Neural progenitor cell (in vitro differentiated cells): ENCODE measurements at places on chromosomes 1 and 21.

DNA sequence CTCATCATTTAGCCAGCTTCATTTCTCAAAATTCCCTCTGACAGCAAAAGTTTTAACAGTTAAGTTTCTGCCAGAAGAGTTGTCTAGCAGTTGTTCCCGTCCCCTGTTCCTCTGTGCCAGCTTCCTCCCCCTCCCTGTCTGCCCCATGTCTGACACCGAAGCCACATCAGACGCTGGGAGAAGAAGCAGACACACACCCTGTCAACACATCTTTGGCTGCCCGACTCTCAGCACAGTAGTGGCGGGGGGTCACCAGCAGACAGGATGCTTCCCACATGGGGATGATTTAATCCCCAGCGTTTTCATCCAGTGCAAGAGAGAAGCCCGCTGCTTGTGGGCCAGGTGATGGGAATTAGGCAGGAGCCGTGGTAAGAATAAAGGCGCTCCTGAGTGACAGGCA lies 379.4 kb upstream of the RUNX1 start:
- DNase-seq: peak; percentile 52

DNA sequence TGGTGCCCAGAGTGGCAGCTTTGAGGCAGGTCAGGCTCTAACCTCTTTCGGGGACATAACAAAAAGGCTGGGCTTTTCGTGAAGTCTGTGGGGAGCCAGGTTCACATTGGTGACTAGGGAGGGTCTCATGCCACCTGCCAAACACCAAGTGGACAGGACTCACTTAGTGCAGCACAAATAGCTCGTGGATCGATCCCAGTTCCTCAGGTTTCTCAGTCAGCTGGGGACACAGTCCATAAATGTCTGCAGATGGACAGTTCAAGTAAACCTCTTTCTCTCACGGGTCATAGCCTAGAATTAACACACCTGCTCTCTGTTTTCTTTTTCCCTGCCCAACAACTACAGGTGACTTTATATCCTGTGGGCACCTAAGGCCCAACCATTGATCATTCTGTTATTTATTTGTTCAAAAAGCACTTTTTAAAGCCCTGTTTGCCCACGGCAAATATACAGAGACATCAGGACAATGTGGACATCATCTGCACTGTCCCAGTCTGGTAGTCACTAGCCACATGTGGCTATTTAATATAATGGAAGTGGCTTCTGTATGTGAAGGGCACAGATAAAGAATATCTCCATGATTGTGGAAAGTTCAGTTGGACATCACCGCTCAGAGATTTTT lies 53.5 kb downstream of the CAPN2 start:
- DNase-seq: no peak

DNA sequence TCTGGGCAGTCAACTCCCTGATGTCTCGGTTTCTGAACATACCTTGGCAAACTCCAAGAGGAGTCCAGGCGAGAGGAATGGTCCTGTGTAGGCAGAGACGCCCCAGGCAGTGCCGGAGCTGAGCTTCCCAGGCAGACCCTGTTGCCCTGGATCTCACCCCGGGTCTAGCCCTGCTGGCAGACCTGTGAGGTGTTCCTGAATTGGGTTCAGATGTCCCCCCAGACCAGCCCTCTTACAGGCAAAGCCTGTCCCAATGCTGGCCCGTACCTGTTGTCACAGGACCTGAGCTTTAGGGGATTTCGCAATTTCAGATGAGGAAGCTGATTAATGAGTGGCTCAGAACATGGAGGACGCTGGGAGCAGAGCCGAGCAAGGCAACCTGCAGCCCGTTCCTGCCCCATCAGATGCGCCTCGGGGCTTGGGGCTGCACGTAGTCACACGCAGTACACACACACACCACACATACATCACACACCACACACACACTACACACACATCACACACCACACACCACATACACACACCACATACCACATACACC lies 38.5 kb upstream of the PDE9A start:
- DNase-seq: peak; percentile 36

GRCh38 chr1:7454052-7454815 lies 316.9 kb upstream of the VAMP3 start:
- peak; percentile 27 for DNase-seq

DNA sequence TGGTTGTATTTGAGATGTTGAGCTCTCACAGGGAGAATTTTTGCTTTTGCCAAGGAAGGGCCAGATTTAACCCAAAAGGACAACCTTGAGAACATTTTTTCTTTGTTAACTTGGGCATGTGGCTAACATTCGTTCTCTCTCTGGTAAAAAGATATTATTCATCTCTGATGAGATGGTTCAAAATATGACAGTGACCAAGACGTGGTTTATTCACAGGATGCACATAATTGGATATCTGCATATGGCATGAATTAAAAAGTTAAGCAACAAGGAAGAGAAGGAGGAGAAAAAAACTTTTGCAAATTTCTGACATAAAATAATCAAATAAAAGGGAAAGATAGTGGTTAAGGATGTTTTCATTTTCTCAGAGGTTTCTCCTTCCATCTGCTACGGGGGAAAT lies 43.1 kb upstream of the BCL10 start:
- DNase-seq: no peak

GRCh38 chr1:201888282-201889089 lies at the start of gene SHISA4:
Gene SHISA4 (plus strand): TSS chr1:201888898. CDS start chr1:201888995, 97 bp downstream.
- DNase-seq: peak; percentile 70

DNA sequence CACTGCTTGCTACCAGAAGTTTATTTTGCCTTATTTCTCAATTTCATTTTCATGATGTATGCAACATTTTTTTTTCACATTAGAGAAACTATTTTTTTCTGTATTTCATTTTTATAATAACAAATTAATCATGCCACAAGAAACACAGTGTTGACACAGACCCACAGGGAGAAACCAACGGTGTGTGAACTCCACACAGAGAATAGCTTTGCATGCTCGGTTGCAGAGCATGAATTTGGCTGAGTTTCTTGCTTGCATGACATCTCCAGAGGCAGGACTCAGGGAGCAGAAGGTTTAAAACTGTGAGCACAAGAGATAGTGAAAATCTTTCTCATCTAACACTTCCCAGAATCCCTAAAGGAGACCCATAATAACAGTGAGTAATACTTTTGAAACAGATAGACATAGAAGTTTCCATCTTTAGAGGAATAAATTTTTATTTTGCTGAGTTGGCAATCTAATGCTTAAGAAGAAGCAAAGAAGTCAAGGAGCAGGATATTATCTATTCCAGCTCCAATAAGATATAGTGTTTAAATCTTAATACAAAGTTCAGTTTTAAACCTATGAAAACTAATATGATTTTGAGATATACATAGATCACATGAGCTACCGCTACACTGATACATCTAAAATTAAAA lies 890.9 kb downstream of the MRPL39 start:
- no peak for DNase-seq

GRCh38 chr1:15709226-15709625 lies 25.1 kb downstream of the PLEKHM2 start:
- no peak for DNase-seq
